ENCODE measurements at places on chromosomes 13 and 19.

- DNase-seq, result no peak
Observed at GRCh38 chr13:68927387-68928026, 1180.1 kb upstream of the ATXN8OS start.

GRCh38 chr13:113155201-113155600 is 3.2 kb upstream of the PROZ start:
- DNase-seq, result no peak

DNA sequence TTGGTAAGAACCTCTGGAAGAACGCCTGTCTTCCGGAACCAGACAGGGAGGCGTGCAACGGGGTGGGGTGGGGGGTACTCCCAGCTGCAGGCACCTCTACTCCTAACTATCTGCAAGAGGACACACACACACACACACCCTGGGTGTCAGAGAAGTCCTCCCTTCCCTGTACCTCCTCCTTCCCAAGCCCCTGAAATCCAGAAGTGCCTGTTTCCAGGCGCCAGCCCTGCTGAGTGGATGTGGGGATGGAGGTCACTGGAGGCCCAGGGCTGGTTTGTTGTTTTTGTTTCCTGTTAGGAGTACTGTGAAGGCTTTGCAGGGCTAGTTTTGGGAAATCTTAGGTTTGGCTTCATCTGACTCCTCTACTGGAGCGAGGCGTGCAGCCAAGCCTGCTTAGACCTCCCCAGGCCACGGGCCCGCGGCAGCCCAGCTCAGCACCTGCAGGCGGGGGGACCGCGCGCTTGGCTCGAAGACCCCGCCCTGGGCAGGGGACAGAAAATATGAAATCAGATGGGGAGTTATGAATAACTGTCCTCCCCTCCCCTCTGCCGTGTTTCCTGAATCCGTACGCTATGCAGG is 36.4 kb downstream of the SOX1 start:
- DNase-seq, result no peak

- no peak for DNase-seq
Observed at GRCh38 chr13:84130495-84131114, 248.3 kb upstream of the SLITRK1 start.

DNA sequence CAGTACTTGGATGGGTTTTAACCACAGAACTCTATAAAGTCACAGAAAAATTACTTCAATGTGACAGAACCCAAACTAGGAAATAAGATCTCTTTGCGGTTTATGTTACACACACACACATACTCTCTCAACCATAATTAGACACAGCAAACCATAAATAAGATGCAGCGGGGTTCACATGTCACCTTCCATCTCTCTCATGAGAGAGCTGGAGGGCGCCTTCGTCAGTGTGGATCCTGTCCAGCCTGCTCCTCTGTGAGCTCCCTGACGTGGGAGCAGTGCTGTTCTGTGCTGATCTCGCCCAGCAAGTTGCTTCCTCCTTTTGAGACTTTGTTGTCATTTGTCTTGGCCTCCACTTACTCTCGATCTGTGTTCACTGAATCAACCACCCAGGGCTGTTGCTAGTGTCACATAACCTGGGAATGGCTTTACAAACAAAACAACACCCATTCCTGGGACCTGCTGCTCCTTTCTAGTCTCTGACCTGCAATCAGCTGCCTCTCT is 204.9 kb upstream of the KL start:
- no peak for DNase-seq

DNA sequence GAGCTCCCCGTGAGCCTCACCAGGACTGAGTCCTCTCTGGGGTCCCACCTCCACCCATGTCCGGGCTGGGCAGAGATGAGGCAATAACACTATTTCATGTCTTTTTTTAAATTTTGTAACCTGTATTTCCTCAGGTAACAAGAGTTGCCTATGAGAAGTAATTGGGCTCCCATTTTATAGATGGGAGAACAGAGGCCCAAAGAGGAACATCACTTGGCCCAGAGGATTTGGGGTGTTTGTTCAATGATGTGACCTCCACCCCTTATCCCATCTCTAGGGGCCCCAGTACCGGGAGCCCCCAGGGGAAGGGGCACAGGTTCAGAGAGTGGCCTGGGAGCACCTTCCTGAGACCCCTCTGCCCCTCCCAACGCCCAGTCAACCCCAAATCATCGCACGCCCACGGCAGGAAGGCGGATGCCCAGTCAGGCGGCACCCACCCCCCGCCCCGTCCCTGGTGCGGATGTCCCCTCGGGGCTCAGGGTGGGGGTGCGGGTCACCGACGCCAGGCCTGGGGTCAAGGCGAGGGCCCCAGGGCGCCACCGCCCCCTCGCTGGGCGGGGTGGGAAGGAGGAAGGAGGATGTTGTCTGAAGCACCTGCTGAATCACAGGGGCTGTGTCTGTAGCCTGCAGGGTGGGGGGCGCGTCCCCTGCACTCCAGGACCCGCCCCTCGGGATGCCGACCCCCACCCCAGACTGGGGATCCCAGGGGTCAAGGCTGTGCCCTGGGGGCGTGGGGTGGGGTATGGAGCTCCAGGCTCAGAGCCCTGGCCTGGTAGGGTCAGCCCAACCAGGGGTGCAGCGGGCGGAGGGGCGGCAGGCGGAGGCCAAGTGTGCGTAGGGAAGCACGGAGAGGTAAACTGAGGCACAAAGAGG is 9.0 kb upstream of the CIRBP start:
- DNase-seq, result no peak

GRCh38 chr19:41641879-41642485 is 15.1 kb upstream of the CEACAM4 start:
- DNase-seq, result peak; percentile 29

- no peak for DNase-seq
Observed at GRCh38 chr13:97977982-97978381, 24.5 kb downstream of the IPO5 start.

DNA sequence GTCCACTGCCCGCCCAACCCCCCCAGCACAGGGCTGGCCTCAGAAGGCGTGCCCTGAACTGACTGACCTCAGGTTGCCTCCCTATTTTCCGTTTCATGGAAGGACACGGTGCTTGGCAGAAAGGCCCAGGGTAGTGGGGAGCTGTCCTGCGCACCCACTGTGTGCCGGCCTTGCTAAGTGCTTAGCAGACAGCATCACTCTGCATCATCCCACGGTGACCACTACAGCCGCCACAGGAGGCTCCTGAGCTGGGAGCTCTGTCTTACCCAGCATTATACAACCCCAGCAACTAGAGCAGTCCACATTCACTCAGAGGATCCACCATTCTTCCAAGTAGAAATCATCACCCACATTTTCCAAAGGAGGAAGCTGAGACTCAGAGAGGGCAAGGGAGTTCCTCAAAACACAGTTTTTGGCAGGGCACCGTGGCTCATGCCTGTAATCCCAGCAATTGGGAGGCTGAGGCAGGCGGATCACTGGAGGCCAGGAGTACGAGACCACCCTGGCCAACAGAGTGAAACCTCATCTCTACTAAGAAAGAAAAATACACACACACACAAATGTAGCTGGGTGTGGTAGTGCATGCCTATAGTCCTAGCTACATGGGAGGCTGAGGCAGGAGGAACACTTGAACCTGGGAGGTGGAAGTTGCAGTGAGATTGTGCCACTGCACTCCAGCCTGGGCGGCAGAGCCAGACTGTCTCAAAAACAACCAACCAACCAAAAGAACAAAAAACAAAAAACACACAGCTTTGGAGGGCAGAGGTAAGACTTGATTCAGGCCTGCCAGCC is 1.6 kb downstream of the SBK2 start:
- DNase-seq, result no peak

- no peak for DNase-seq
Observed at GRCh38 chr13:90177512-90177911, 1170.0 kb upstream of the MIR17HG start.

- DNase-seq, result no peak
Observed at GRCh38 chr13:27280841-27281240, 10.2 kb downstream of the RASL11A start.

GRCh38 chr13:79898996-79899395 is 418.0 kb downstream of the NDFIP2 start:
- no peak for DNase-seq

- DNase-seq, result no peak
Observed at GRCh38 chr13:25588336-25589060, 216.7 kb downstream of the ATP8A2 start.

GRCh38 chr19:45558399-45558878 is 26.2 kb downstream of the OPA3 start:
- DNase-seq, result peak; percentile 25

DNA sequence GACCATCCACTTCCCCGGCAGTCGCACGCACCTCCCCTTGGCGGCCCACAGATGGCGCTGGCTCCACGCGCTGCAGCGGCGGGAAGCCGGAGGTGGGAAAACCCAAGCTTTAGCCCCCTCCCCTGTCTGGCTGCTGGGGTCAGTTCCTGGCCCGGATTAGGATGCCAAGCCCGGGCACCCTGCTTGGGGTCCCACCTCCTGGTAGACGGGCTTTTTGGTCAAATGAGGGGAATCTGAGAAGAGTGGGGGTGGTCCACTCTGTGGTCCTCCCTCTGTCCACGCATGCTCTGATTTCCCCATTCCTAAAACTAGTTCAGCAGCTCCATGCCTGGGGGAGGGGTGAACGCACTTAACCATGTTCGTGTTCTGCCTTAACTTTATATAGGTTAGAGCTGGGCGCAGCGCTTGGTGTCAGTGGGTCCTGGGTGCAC is 8.1 kb upstream of the ADGRE2 start:
- DNase-seq, result no peak

DNA sequence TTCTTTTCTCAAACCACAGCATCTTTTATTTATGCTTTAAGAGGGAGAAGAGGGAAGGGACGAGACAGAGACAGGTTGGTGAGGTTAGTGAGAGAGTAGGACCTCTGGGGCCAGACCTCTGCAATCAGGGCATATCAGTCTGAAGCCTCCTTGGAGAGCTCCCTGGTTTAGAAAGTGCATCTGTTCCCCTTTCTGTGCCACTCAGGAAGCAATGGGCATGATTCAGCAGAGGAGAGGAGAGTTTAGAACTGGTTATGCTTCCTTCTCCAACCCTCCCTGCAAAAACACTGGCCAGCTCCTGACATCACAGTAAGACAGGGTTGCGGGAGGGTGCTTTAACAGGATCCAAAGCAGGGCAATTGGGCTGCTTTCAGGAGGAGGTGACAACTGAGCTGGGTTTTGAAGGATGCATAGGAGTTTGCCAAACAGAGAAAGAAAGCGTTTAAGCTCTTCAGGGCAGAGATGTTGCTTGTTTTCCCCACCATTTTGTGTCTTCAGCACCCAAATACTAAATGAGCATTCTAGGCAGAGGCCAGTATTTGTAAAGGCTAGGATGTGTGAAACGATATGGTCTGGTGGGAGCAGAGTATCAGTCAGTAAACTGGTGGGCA is 33.1 kb downstream of the CERS4 start:
- no peak for DNase-seq

GRCh38 chr13:94305934-94306333 is 173.5 kb downstream of the DCT start:
- no peak for DNase-seq

DNA sequence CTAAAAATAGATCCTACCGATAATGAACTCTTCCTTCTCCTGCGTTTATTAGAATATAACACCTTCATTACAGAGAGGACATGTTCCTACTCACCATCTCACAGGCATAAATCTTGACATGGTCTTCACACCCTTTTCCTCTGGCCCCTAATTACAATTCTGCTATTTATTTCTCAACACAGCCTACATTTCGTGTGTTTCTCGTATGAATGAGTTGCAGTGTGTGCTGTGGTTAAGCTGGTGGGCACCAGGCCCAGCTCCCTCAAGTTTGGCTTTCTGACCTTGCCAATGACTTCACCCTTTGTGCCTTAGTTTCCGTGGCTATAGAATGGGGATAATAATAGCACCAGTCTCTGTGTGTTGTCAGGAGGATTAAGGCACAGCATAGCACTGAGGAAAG is 12.3 kb upstream of the KATNAL1 start:
- DNase-seq, result no peak

- DNase-seq, result no peak
Observed at GRCh38 chr13:111183087-111183645, 68.1 kb downstream of the ARHGEF7 start.

- DNase-seq, result no peak
Observed at GRCh38 chr19:5929179-5929578, 15.1 kb downstream of the CAPS start.

- DNase-seq, result no peak
Observed at GRCh38 chr19:4554717-4555116, 4.8 kb downstream of the SEMA6B start.

DNA sequence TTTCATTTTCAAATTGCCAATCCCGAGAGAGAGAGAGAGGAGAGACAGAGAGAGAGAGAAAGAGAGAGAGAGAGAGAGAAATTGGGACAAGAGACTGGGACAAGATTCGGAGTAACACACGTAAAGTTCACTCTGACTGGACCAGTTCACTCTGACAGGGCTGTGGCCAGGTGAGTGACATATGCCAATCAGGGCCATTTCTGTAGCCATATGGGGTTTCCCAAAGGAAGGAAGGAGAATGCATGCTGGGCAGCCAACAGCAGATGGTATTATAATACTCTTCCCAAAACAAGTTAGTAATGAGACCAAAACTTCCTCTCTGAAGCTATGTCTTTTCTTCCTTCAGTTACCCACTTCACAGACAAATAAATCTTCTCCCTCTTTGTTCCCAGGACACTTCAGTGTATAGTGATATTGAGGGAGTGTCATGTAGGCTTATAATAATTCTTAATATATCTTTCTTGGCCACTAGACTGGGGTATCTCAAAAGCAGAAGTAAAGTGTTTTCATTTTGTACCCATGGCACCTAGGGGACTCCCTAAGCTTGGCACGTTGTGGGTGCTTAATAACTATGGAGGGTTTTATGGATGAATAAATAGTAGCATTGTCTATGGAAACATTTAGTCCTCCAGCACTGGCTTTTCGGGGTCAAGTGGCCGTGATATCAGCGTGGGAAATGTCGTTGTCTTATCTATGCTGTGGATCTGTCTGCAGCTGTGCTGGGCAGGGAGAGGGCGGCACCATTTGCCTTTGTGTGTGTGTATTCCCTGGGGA is 51.6 kb downstream of the SERP2 start:
- no peak for DNase-seq

GRCh38 chr13:95444006-95444730 is 108.4 kb upstream of the CLDN10 start:
- DNase-seq, result no peak

GRCh38 chr19:44772959-44773358 is 4.7 kb upstream of the CBLC start:
- no peak for DNase-seq

DNA sequence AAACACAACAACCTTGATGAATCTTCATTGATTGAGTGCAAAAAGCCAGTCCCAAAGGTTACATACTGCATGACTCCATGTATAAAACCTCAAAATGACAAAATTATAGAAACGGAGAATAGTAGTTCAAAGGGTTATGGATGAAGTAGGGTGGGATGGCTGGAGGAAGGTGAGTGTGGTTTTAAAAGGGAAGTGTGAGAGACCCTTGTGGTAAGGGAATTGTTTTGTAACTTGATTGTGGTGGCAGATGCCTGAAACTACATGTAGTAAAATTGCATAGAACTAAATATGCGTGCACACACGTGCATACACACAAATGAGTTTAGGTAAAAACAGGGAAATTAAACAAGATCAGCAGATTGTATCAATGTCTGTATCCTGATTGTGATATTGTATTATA is 340.7 kb downstream of the MTUS2 start:
- no peak for DNase-seq

- no peak for DNase-seq
Observed at GRCh38 chr19:23366437-23366836, 28.8 kb downstream of the ZNF91 start.

- DNase-seq, result no peak
Observed at GRCh38 chr19:56111601-56112312, 9.3 kb downstream of the ZNF787 start.

GRCh38 chr13:98396071-98396710 is 180.7 kb downstream of the STK24 start:
- no peak for DNase-seq

All from stimulated activated CD4-positive, alpha-beta T cell treated with anti-CD3 and anti-CD28 coated beads, Interleukin-15, amount 100 ng/mL, for 1 hour (primary cell).